ENCODE measurements at places on chromosomes 3 and 15.
A peak's percentile ranks its signal among the peaks of the same experiment; 100 is the strongest.

GRCh38 chr3:136350557-136350956 lies 100.4 kb downstream of the PCCB start:
- DNase-seq, result no peak

DNA sequence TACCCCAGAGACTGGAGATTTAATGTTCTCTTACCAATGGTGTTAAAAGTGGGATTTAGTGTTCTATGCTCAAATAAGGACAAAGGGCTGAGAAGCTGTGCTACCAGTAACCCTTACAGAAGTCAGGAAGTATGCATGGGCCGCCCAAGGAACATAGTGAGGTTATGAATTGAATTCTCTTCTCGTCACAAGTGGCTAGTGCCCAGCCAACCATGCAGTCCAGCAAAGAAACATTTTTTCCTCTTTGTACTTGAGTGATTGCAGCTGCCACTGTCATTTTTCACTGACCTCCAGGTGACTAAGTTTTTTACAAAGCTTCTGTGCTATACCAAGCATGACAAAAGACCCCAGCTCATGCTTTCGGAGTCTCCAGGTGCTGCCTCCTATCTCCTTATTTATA lies 110.6 kb upstream of the DCBLD2 start:
- DNase-seq, result no peak

DNA sequence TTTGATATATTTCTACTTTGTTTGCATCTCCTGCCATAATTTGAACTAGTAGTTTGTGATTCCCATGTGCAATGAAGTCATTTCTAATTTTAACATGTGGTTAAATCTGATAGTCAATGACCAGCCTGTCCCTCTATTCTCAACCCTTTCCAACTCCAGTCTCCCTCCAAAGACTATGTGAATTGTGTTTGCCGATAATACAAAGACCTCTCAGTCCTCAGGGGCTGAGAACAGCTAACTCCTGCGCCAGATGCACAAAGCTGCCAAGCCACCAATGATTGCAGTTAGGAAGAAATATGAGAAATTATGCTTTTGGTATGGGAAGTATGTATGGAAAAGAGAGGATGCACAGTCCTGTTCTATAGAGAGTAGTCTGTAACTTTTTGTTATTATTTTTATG lies 54.0 kb downstream of the KCNH8 start:
- no peak for DNase-seq

DNA sequence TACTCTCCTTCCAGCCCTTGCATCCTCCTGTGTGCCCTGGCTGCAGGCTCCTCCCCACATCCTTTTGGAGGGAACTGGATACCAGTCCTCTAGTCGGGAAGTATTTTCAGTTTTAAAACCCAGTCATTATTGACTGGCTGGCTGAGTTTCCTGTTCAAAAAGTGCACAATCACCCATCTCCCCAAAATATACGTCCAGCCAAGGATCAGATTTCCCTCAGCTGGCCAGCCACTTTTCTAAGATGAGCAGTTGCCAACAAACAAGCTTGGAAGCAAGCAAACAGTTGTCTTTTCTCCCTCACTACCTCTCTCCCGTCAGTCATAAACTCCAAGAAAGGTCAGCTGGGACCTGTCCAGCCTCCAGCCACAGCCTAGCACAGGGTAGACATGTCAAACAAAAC lies 147.7 kb upstream of the GALNT15 start:
- no peak for DNase-seq

GRCh38 chr3:62233065-62233464 lies 140.3 kb downstream of the FEZF2 start:
- DNase-seq, result no peak

DNA sequence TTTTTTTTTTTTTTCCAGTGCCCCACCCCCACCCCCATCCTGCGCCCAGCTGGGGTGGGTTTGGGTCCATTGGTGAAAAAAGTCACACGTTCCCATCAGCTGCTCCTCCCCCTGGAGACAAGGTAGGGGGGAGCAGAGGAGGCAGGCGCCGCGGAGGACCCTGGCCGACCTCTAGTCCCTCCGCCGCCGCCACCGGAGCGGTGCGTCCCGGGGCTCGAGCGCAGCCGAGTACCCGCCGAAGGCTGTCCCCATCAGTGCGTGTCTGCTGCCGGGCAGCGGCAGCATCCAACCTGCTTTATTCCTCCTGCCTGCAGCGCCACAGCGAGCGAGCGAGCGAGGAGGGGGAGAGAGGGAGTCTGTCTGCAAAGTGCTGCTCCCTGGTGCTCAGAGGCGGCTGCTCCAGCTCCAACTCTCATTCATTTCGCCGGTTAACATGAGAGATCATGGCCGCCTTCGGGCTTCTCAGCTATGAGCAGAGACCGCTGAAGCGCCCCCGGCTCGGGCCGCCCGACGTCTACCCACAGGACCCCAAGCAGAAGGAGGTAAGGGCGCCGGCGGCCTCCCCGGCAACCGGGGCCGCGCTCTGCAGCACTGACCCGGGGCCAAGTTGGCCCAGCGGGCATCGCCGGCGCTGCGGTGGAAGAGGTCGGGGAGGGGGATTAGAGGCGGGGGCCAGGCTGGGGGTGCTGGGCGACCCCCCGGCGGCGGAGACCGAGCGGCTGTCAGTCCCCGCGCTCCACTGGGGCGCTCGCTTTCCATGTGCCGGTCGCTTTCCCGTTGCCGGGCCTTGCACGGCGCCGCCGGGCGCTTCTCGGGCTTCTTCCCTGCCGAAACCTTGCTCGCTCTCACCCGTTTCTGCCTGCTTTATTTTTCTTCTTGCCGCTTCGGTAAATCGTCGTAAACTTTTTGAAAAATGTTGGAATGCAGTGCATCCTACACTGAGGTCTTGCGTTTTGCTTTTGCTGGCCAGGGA lies 1.3 kb downstream of the MED12L start:
- peak; percentile 72 for DNase-seq

GRCh38 chr3:112647122-112647521 lies 6.2 kb upstream of the CCDC80 start:
- peak; percentile 85 for DNase-seq

- peak; percentile 5 for DNase-seq
Observed at GRCh38 chr3:149120051-149120972, 9.1 kb upstream of the HPS3 start.

- no peak for DNase-seq
Observed at GRCh38 chr3:158731938-158732855, at the start of gene RARRES1. TSS of gene RARRES1 (minus strand) at chr3:158732457. CDS start at chr3:158732415, 42 bp downstream.

DNA sequence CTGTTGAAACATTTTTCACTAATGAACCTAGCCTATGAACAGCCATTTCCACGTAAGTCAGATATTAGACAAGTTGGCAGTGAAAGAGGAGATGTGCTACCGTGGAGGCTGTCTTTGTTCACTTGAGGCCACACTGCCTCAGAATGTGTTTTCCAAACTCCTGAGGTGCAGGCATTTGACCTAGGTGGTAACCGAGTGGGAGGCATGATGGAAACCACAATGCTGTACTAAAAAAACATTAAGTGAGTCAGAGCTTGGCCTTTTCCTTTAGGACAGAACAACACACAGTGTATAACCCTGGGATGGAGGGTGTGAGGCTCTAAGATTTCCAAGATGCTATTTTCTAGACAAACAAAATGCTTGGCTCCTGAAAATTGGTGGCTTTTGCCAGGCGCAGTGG lies 406.3 kb downstream of the SOX2 start:
- DNase-seq, result peak; percentile 45

DNA sequence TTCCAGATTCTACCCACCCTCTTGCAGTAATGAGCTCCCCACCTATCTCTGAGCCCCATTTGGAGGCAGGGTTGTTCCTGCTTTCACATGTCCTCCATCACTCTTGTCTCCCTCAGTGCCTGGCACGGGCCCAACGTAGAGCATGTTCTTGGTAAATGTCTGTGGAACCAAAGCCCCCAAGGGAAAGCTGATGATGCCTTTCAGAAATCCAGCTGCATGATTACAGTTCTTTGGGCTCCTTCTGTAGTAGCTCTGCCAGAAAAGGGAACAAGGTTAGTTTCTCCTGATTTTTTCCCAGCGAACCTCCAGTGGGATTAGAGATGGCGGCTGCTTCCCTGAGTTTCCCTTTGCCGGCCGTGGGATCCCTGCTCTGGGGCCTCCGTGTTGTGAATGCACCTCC lies 39.3 kb downstream of the CGNL1 start:
- DNase-seq, result no peak

DNA sequence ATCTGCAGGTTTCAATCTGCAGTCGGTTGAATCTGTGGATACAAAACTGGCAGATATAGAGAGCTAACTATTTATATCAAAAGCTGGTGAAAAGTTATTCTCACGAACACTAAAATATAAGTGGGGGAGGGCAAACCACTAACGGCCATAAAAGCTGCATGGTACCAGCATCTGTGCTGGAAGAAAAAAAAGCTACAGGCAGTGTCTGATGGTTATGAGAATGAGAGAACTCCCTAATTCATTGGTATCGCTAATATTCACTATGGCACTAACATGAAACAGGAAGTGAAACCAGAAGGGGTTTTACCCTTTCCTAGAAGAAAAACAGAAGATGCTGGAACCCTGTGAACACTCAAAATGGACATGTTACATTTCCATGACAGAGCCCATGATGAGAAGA lies 15.9 kb downstream of the CEP70 start:
- DNase-seq, result no peak

GRCh38 chr3:53030619-53031449 lies 15.0 kb downstream of the SFMBT1 start:
- no peak for DNase-seq

- no peak for DNase-seq
Observed at GRCh38 chr3:57785446-57785845, 29.3 kb downstream of the SLMAP start.

DNA sequence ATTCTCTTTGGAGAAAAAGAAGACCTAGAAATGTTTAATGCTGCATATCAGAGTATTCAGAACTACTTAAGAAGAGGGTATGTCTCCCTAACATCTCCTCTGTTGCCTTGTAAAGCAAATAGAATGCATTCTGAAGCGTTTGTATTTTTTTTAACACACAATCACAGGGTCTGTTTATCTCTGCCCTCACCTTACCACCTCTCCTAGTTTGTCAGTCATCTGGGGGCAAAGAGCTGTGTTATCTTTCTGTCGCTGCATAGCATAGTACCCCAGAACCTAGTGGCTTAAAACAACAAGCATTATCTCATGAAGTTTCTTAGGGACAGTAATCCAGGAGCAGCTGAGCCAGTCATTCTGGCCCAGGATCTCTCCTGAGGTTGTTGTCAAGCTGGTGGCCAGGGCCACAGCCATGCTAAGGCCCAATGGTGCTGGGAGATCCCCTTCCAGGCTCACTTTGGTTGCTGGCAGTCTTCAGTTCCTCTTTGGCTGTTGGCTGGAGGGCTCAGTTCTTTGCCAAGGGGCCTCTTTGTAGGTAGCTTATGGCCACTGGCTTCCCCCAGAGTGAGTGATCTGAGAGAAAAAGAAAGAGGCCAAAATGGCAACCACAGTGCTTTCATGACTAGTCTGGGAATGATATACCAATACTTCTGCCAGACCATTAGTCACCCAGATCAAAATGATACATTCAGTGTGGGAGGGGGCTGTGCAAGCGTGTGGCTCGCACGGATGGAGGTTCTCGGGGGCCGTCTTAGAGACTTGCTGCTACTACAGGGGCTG lies 17.8 kb downstream of the EDEM1 start:
- no peak for DNase-seq

GRCh38 chr15:101277943-101278564 lies 769 bp upstream of the SELENOS start:
- DNase-seq, result no peak

GRCh38 chr3:121995161-121996137 lies 26.6 kb downstream of the ILDR1 start:
- DNase-seq, result peak; percentile 87

DNA sequence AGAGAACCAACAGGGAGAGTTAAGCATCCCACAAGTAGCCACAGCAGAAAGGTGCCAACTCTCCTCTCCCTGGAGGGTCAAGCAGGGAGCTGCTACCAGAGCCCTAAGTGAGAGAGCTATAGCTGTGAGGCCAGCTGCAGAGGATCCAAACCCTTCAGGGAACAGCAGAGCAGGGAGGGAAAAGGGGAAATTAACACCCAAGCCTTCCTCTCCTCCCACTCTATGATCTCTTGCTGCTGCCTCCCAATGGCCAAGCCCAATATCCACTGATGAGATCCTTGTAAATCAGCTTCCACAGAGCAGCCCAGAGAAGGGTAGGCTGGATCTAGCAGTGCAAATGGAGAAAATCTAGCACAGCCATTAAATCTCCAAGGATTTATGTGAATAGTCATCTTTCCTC lies 68.2 kb upstream of the THBS1 start:
- DNase-seq, result no peak

- peak; percentile 33 for DNase-seq
Observed at GRCh38 chr15:76996526-76997401, 1.8 kb downstream of the PSTPIP1 start.

DNA sequence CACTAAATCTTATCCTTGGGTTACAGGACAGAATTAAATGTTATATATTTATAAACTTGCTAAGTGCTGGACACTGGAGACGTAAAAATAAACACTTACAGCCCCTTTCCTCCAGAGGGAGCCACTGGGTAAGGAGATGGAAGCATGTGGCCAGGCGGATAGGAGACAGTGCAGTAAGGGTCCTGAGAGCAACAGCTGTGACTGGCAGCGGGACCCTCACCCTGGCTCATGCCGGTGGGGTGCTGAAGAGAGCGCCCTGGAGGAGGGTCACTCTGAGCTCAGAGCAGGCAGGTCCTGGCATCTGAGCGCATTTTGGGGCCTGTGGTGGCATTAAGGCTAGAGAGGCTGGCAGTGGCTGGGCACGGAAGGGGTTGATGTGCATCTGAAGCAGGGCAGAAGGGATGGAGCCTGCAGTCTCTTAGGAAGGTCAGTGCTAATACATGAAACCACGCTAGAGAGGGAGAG lies 16.0 kb downstream of the SEC61A1 start:
- DNase-seq, result no peak

DNA sequence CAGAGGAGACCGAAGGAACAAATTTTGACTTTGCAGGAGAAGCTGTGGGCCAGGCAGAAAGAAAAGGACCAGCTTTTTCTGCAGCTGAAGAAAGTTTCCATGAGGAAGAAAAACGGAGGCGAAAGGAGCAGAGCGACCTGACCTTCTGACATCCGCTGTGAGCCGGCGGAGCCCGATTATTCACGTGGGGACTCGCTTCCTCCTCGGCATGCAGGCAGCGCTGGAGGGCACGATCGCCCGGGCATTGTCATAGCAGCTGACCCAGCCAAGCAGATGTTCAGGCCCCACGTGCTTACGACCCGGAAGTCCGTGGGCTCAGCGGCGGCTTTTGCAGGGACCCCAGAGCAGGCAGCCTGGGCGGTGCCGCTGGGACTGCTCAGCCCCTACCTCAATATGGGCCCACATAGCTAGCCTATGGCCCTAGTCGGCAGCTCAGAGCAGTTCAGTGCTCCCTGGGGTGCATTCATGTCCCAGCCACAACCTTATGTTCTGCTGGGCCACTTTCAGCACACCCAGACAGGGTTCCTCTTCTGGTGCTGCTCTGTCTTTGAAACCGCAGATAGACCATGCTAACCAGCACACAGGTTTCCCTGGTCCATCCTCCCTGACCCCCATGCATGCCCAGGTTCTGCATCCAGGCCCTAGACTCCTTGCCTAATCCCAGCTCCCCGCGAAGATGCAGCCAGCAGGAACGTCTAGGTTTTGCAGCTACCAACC lies 10.5 kb upstream of the EIF4A2 start:
- no peak for DNase-seq

GRCh38 chr3:40309925-40310695 lies 603 bp downstream of the EIF1B start:
- no peak for DNase-seq
